ENCODE measurements at places on chromosomes 6 and 20.

GRCh38 chr6:125868252-125868651 lies 77.5 kb downstream of the NCOA7 start:
- no peak for DNase-seq

GRCh38 chr20:11979306-11979990 lies 61.8 kb downstream of the BTBD3 start:
- DNase-seq: no peak

DNA sequence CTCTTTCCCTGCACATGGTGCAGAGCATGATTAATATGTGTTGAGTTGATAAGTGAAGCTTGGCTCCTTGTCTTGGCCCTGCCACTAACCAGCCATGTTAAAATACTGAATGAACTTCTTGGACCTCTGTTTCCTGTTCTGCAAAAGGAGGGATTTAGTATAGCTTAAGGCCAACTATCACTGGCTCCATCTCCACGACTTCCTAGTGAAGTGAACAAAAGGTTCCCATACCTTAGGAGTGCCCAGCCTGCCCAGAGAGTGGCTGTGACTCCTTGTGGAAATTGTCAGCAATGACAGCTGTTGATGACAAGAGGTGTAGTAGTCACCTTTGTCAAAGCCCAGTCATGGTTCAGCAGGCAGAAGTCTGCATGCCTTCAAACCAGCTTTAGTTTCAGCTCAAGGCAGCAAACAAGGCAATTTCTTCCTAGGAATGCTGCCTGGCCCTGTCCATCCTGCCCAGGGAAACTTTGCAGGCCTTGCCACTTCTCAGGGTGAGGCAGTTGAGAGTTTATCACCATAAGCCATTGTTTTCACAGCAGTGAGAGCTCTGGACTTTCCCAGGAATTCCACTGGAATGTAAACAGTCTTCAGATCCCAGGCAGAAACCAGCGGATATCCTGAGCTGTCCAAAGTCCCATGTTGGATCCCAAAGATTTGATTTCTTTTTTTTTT lies 169.7 kb upstream of the TNFAIP3 start:
- no peak for DNase-seq

GRCh38 chr6:28944412-28944865 lies 20.7 kb upstream of the TRIM27 start:
- DNase-seq: no peak

GRCh38 chr20:61521687-61522420 lies 269.8 kb downstream of the CDH4 start:
- DNase-seq: no peak

GRCh38 chr20:51121272-51121671 lies 98.4 kb upstream of the KCNG1 start:
- no peak for DNase-seq

GRCh38 chr6:33066917-33067521 lies 6.4 kb downstream of the HLA-DPA1 start:
- no peak for DNase-seq

- DNase-seq: no peak
These were observed 80.8 kb upstream of the VSTM2L start for GRCh38 chr20:37822141-37822601.

GRCh38 chr6:158471339-158471738 lies 88.6 kb upstream of the TMEM181 start:
- DNase-seq: no peak

GRCh38 chr20:46599227-46599987 lies 49.0 kb upstream of the OCSTAMP start:
- DNase-seq: no peak

DNA sequence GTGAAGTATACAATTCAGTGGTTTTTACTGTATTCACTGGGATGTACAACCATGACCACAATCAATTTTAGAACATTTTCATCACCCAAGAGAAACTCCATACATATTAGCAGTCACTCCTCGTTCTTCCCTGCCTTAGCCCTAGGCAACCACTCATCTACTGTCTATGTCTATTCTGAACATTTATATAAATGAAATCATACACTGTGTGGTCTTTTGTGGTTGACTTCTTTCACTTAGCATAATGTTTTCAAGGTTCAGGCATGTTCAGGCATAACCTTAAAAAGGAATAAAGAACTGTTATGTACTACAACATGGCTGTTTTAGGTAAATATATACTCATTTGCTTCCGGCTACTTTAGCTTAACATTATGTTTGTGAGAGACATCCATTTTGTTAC lies 37.3 kb downstream of the BLTP3A start:
- DNase-seq: no peak

- DNase-seq: no peak
These were observed 107.8 kb downstream of the SYNE1 start for GRCh38 chr6:152529369-152529768.

DNA sequence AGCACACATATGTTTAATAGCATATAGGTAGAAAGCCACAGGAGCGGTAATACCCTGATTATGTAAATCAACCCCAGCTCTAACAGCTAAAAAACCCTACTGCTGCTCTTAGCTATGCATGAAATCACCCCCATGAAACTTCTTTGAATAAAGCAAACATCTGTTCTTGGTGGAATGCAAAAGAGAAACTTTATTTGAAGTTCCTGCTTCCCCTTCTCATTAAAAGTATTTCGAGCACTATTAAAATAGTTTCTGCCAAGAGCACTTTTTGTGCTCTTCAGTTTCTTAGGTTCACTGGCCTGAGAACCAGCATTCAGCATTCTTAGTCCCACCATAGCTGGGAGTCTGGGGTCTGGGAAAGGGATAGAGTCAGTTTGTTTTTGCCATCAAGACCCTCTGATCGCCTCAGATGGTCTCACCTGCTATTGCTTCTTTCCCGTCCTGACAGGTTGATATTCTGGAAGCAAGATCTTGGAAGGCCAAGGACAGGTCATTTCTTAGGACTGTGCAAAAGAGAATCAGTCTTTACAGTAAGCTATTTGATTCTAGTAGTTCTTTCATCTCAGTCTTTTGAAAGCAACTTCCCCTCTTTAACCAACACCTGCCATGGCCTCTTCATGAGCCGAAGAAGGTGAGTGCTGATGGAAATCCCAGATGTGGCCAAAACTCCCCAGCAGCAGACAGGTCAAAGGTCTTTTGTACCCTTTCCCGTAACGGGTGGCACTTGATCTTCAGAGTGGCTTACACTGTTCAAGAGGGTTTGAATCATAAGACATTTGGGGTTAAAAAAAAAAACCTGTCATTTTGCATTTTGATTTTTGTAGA lies 76.5 kb upstream of the TMEM170B start:
- DNase-seq: no peak

DNA sequence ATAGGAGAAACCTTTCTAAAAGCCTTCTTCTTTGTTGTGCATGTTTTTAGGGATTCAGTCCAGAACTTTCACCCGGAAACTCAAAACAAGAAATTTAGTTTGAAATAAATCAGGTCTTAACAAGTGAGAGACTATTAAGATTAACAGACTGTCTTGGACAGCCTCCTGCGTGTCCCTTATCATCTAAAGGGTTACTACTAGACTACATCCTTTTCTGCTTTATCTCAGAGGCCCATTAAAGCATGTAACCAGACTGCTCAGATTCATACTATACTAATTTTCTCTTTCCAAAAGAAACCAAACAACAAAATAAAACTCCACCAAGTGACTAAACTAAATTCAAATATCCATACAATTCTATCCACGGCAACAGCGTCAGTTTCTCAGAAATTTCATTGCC lies 173.8 kb downstream of the GMPR start:
- DNase-seq: no peak

- DNase-seq: no peak
These were observed 92.0 kb upstream of the PAX1 start for GRCh38 chr20:21613512-21613911.

DNA sequence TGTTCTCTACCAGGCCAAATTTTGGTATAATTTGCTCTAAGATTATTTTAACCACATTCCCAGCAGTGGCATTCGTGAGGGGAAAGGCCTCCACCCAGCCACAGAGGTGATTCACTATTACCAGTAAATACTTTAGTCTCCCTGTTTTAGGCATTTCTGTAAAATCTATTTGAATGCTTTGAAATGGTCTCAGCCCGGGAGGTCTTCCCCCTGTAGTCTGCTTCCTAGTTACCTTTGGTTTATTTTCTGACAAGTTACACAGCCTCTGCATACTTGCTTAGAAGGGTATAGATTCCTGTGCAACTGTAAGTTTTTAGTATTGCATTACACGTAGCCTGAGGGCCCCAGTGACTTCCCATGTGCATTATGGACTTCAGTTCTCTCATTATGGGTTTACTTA lies 248.7 kb downstream of the C6orf118 start:
- no peak for DNase-seq

DNA sequence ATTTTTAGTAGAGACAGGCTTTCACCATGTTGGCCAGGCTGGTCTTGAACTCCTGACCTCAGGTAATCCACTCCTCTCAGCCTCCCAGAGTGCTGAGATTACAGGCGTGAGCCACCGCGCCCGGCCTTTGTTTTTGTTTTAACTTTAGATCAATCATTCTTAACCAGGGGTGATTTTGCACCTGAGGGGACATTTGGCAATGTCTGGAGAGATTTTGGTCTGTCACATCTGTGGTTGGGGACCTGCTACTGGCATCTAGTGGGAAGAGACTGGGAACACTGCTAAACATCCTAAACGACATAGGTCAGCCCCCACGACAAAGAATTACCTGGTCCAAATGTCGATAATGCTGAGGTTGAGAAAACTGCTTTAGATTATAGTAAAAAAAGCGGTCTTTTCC lies 82.3 kb downstream of the C6orf52 start:
- DNase-seq: no peak

DNA sequence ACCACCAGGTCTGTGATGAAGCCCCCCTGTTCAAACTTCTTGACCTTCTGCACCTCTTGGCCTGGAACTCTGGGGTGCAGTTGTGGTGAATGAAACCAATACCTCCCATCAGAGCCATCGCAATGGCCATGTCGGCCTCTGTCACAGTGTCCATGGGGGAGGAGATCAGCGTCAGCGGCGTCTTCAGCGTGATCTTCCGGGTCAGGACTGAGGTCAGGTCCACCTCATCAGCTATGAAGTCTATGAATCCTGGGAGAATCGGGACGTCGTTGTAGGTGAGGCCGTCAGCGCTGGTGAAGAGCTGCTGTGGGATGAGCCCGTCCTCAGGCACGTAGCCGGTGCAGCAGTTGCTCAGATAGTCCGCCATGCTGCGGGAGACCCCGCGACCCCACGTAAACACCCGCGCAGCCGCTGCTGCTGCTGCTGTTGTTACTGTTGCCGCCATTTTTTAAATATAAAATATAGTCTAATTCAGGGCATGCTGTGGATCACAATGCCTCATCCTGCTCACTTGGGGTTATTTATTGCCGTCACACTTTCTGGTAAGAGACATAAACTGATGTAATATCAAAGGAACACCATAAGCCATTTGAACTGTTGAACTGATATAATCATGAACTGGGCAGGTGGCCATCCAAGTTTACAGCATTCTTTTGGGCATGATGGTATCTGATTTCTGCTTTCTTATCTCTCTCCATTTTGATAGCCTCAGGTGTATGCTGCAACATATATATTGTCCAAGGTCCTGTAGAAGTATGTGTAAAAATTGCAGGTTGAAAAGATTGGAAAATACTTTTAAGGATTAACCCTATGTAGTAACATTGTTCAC lies 18.7 kb upstream of the RNF144B start:
- no peak for DNase-seq

GRCh38 chr6:106080763-106081095 lies 5.4 kb upstream of the PRDM1 start:
- no peak for DNase-seq

- DNase-seq: no peak
These were observed 57.3 kb upstream of the EDN1 start for GRCh38 chr6:12232821-12233220.

DNA sequence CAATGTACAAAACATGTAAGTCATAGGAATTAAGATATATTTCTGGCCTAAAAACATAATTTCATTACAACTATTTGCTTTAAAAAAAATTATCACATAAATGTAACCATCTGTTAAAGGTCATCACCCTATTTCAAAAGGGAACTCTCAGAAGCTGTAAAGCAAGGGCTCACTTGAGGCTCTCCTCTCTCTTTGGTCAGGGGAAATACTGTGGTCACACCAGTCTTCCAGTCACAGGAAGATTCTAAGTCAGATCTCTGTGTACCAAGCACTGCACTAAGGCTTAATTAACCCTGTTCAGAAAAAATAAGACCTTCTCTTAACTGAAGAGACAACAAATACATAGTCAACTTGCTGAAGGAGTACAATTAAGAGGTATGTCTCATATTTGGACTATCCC lies 75.6 kb downstream of the MMS22L start:
- DNase-seq: no peak

GRCh38 chr6:149190224-149190831 lies 127.2 kb upstream of the TAB2 start:
- no peak for DNase-seq

- no peak for DNase-seq
These were observed 257.8 kb upstream of the KCNQ5 start for GRCh38 chr6:72363844-72364740.

GRCh38 chr6:135972150-135972549 lies 120.6 kb downstream of the PDE7B start:
- no peak for DNase-seq

DNA sequence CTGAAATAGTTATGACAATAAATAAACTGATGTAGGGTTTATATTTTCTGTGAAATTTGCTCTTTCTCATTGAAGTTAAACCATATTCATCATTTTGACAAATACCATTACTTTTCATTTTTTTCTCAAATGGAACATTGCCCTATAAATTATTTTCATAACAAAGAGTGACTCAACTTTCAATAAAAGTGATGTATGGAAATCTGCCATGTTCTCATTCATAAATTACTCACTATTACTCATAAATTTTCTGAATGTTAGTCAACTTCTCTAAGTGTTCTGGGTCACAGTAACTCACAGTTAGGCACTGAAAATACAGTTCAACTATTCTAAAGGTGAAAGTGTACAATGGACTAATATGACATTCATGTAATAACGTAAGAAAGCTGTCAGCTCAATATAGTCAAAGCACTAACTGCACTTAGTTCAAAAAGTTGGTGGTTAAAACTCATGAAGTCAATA lies 19.0 kb upstream of the STX11 start:
- no peak for DNase-seq

- DNase-seq: no peak
These were observed 88.3 kb downstream of the SH3BGRL2 start for GRCh38 chr6:79719248-79719960.

DNA sequence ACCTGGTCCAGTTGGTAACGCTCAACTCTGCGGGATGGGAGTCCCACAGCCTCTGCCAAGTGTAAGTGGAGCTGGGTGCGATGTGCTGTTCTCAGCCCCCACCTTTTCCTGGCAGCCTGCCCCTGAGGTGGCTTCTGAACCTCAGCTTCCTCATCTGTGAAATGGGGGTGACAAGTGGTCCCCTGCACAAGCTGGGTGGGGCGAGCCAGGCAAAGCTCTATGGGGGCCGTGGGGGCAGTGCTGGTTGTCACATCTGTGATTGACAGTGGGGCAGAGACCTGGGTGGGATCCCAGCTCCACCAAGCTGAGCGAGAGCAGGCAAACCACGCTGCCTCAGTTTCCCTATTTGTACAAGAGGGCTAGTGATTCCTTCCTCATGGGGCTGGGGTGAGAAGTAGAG lies 162.6 kb downstream of the SYCP2 start:
- DNase-seq: no peak

DNA sequence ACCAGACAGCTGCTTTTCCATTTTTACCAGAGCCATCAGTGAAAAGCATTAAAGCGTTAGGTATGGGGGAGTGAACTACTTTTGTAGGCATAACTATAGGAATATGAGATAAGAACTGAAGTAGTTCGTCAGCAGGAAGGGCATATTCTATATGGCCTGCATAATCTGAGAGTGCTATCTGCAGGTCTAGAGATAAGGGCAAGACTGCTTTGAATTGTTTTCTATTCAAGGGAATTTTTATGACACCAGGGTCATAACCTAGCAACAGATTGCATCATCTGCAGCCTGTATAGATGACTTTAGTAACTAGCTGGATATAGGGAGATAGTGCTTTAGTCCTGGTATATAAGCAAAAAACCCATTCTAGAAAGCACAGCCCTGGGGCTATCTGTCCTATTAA lies 437.3 kb upstream of the HTR1E start:
- no peak for DNase-seq
